ENCODE measurements at places on chromosomes 2 and 18.

GRCh38 chr2:207871506-207871905 is 101.8 kb upstream of the FZD5 start:
- DNase-seq = no peak

DNA sequence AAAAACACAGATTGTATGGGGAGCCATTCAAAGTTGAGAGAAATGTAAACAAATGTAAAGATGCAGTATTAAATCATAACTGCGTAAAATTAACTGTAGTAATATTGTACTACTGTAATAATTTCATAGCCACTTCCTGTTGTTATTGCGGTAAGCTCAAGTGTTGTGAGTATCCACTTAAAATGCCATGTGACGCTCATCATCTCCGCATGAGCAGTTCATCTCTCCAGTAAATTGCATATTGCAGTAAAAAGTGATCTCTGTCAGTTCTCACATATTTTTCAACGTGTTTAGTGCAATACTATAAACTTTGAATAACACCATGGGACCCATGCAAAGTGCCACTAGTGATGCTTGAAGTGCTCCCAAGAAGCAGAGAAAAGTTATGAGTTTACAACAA is 41.8 kb upstream of the SP3 start:
- no peak for DNase-seq

DNA sequence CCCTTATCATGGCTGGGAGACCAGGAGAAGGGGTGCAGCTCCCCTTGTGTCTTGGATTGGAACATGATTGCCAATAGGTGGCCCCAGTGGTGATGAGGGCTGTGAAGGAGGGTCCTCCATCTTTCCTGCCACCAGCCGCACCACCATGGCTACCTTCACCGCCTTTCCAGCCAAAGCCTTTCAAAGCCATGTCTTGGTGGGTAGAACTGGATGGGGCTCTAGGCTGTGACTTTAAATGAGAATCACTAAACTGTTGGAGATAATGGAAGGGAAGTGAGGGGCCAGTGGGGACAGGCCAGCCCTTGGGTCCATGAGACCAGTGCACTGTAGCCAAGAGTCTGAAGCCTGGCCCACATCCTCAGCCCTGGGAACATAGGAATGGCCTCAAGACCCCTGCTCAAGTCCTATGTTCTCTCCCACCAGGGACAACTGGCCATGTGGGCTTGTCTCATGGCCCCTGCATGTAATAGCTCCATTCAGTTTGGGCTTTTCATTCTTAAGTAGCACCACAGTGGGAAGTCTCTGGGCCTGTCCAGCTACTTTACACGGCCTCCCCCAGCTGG is 345.7 kb downstream of the DYSF start:
- no peak for DNase-seq

GRCh38 chr2:220811952-220812570 is 760.0 kb downstream of the EPHA4 start:
- no peak for DNase-seq

DNA sequence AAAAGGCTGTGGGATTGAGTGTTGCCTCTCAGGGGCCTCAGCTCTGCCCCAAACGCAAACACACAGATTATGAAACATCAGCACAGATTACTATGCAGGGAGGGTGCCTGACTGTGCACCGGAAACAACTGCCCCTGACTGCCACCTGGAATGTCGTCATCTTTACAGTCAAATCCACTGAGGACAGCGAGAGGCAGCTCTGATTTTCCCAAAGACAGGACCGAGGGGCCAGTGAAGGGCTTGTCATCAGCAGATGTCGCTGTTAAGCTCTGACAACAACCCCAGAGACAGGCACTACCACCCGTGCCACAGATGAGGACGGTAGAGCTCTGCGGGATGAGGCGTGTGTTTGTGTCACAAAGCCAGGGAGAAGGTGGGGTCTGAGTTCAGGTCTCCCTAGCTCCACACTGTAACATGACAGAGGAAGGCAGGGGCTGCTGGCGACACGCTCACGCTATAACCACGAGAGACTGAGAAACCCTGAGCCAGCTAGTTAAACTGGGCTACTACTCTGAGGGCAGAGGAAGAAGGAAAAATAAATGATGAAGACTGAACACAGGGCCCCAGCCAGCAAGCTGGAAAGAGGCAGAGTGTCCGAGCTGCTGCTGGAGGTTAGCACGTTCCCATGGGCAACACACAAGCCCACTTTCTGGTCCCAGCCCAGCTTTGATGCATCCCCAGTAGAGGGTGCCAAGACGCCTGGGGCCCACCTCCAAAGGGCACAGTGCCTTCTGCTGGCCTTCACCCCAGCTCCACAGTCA is 47.0 kb downstream of the PARD6G start:
- DNase-seq = no peak

- DNase-seq = no peak
Measured at GRCh38 chr2:54750040-54750439, 26.6 kb downstream of the EML6 start.

DNA sequence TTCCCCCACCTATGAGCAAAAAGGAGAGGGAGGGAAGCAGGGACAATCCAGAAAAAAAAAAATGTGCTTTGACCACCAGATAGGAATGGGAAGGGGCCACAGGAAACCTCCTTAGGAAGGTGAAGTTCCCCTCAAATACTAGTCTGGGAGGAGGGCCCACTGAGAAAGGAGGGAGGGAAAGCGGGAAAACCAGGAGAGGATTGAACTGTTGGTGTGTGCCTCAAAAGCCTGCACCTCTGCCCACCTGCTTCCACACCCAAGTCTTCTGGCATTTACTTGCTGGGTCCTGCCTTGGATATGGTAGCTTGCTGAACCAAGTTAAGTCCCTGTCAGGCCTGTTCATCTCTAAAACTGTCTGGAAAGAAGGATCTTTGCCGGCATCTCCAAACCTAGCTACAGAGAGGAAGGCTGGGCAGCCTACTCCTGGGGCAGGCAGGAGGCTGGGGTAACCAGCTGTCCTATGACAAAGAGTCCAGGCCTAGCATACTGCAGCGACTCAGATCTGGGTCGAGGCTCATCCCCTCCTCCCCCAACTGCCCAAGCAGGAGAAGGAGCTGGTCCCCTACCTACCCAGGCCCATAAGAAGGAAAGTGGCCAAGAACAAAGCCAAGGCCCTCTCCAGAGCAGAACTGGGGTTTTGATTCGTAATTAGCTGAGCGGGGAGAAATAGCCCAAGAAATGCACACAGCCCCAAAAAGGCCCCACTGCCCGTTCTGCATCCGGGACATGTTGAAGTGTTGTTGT is 3.0 kb downstream of the EN1 start:
- DNase-seq = no peak

GRCh38 chr18:61900504-61901281 is 7.9 kb upstream of the RNF152 start:
- DNase-seq = no peak

DNA sequence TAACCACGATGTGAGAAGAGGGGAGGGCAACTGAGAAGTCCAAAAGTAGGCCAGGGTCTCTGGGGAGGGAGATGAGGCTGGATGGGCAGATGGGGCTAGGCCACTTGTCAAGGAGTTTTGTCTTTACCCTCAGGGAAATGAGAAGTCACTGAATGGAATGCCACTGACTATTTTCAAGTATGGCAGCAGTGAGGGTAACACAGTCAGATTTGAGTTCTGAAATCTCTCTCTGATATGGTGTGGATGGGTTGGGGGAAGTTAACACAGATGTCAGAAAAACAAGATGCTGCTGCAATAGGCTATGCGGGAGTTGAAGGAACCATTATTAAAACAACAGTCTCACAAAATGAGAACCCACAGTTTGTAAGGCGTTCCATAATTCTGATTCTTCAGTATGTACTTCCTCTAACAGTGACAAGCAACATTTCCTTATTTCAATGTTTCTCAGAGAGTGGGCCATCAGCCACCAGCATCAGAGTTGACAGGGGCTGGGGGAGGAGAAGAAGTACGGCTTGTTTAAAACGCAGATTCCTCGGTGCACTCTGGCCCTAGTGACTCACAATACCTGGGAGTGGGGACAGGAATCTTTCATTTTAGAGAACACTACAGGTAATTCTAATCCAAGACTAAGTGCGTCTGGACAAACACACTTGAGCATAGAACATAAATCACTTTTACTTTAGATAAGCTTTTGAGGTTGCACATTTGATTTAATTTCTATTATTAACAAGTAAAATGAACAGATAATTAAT is 301.5 kb upstream of the LYPD1 start:
- DNase-seq = no peak

- DNase-seq = no peak
Measured at GRCh38 chr2:239905884-239906654, 119.1 kb downstream of the NDUFA10 start.

DNA sequence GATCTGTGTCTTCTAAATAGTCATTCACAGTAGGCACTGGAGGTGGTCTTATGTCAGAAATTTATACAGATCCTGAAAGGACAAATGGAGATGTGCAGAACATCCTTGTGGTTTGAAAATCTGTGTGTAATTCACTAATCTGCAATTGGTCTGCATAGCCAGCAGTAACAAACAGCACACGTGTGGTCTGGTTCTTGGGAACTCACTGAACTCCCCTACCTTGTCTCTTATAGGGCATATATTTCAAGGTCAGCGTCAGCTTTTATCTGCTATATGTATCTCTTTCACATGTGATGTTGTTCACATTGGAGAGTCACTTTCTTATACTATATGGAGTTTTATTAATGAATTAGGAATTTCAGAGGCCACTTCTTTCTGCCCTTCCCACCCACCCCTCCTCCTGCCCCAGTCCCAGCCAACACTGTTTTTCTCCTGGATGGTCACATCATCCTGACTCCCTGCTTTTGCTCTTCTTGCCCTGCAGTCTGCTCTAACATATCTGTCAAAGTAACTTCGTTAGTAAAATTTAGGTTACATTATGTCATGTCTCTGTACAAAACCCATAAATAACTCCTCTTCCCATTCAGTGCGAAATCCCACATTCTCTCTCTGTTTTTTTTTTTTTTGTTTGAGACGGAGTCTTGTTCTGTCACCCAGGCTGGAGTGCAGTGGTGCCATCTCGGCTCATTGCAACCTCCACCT is 35.4 kb upstream of the CABYR start:
- no peak for DNase-seq

GRCh38 chr18:45553723-45554388 is 61.4 kb upstream of the SLC14A2 start:
- no peak for DNase-seq

DNA sequence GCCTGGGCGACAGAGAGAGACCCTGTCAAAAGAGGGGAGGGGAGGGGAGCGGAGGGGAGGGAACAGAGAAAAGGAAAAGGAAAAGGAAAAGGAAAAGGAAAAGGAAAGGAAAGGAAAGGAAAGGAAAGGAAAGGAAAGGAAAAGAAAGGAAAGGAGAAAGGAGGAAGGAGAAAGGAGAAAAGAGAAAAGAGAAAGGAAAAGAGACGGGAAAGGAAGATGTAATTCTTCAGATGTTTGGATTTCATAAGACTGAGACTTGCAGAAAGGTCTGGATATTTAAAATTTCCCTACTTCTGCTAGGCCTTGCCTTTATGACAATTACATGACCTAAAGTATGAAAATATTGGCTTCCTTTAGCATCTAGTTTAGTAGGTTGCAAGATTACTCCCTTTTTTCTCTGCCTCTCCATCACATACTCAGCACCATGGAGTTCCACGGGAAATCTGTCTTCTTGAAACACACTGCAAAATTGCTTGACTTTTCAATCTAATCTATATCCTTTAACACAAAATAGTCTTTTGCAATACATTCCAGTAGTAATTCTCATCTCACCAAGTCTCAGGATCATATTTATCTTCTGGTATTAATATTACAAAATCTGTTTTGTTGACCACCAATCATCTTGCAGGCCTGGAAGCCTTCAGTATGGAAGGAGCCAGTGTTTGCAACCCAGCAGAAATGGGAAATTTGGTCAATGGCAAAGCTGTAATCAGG is 383.5 kb downstream of the ZEB2 start:
- DNase-seq = no peak

- no peak for DNase-seq
Measured at GRCh38 chr2:160039166-160039903, 23.1 kb downstream of the PLA2R1 start.

DNA sequence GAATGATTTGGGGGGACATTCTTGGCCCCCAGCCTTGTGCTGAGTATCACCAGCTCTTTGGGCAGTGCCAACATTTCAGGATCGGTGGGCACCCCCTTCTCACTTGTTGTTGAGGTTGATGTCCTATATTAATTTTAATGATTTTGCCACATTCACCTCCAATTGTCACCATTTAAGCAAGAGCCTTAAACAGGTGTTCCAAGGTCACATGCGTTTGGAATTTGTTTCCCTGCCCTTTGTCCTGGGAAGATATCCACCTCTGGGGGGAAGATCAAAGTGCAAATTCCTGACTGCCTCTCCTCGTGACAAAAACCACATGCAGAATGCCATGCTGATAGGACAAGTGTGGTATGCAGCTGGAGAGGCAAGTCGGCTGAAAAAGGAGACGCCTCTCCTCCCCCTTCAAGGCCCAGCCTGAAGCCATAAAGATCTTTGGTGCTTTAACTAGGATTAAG is 72.5 kb upstream of the ID2 start:
- DNase-seq = no peak

DNA sequence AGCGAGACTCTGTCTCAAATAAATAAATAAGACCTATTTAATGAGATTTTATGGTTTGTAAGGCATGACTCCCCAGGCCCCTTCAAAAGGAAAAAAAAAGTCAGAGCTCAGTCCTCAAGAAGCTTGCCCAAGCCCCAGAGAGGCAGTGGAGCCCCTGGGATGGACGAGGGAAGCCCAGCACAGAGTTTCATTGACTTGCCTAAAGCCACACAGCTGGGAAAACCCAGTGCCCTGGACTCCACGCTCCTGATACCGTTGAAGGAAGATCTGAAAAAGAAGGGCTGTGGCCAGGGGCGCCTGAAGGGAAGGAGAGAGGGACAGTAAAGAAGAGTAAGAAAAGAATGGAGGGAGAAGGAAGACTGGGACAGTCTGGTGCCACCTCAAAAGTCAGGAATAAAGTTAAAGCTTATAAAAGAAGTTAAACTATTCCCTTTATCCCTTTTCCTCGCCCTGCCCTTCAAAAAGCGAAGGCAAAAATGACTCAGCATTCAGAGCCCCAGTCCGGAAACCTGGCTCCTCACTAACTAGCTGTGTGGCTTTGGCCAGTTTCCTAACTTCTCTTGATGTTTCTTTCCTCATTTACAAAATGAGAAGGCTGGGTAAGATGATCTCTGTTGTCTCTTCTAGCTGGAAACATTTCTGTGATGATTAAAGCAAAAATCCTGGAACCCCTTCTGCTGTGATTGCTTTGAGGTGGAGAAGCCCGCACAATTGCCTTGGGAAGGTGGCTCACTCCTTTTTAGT is 46.7 kb downstream of the LYPD1 start:
- DNase-seq = no peak

DNA sequence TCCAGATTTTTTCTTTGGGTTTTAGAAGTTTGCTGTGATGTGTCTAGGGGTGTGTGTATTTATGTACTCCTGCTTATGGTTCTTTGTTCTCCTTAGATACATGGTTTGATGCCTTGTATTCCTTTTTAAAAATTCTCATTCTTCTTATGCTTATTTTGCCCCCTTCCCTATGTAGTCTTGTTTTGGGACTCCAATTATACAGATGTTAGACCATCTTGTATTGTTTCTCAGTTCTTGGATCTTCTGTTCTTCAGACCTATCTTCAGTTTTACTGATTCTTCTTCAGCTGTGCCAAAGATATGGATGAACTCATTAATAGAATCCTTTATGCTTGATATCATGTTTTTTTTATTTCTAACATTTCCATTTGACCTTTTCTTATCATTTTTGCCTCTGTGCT is 14.2 kb upstream of the MSL3B start:
- no peak for DNase-seq

- no peak for DNase-seq
Measured at GRCh38 chr18:7291046-7291445, 60.2 kb downstream of the LRRC30 start.

GRCh38 chr2:151052850-151053660 is 208.6 kb downstream of the RBM43 start:
- no peak for DNase-seq

- DNase-seq = peak; percentile 83
Measured at GRCh38 chr2:234308813-234309195, 188.1 kb downstream of the ARL4C start.

Measured in CD4-positive, alpha-beta T cell treated with Interleukin-6 at 100 ng/mL for 8 hours (primary cell).